ENCODE measurements at places on chromosomes 12 and 14.

DNA sequence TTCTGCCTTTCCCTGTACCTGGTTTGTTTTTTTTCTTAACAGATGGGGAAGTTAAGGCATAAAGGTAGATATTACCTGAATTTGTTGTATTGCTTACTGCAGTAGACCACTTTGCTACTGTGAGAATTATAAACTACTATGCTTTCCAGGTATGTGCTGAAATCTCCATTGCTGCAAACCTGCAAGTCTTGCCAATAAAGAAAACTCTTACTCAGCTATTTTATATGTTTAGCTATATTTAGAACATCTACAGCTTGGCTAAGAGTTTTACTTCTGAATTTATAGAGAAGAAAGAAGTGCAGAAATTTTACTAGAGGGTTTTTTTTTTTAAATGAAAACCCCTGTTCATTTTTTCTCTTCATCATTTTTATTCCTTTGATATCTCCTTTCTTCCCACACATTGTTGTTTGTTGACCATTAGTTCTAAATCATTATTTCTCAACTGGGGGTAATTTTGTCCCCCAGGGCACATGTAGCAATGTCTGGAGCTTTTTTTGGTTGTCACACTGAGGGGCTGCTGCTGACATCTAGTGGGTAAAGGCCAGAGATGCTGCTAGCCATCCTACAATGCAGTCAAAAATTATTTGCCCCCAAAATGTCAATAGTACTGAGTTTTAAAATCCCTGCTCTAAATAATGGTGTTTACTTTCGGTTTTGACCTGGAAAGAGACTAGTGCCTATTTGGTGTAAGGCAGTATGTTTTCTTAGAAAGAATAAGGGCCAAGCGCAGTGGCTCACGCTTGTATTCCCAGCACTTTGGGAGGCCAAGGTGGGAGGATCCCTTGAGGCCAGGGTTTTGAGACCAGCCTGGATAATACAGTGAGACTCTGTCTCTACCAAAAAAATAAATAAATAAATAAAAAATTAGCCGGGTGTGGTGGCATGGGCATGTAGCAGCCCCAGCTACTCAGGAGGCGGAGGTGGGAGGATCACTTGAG lies 48.6 kb downstream of the PCNX1 start:
- no peak for DNase-seq

GRCh38 chr14:103551338-103551762 lies 11.1 kb downstream of the BAG5 start:
- DNase-seq, result no peak

GRCh38 chr12:91379051-91379775 lies 196.6 kb upstream of the DCN start:
- DNase-seq, result no peak

GRCh38 chr12:127273626-127274025 lies 993.3 kb upstream of the TMEM132C start:
- DNase-seq, result no peak

DNA sequence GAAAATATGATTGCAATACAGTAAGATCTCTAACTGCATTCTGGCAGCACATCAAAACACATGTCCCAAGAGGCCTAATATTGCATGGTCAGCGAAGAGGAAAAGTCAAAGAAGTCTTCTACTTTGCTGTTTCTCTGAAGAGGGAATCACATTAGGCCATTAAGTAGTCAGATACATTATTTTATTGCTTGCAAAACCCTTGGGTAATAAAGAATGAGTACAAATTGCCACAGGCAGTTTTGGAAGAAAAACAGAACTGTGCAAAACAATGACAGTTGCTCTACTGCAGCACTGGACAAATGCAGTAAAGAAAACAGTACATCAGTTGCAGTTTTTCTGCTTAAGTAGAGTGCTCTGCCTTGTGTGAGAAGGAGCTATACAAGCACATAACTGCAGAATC lies 211.9 kb downstream of the MED13L start:
- DNase-seq, result no peak

- no peak for DNase-seq
Measured at GRCh38 chr12:32053881-32054624, 52.6 kb upstream of the BICD1 start.

GRCh38 chr12:10018386-10018785 lies 8.0 kb downstream of the CLEC12B start:
- no peak for DNase-seq

GRCh38 chr12:31896514-31897039 lies 62.6 kb upstream of the RESF1 start:
- DNase-seq, result no peak

DNA sequence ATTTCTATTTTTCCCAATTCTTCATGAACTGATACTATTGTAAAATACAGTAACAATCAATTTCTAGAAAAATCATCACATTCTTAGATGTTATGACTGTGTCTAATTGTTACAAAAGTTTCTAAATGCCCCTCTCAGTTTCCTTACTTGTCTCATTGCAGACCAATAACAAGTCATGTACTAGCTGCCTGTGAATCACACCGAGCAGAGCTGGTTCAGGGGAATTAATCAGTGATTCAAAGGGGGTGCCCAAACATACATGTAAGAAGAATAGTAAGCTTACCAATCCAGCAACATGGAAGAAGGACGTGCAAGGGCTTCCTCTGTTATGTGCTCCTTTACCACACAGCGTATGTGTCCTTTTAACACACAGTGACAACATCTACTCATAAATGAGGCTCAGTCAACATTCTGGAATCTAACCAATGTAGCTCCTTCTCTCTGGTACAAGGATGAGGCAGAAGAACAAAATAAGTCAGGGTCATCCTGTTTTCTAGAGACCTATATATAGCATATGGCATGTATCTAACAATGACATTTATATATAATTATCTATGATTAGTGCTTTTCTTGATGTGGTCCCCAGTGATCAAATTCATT lies 126.4 kb downstream of the SCN8A start:
- no peak for DNase-seq

- DNase-seq, result no peak
Measured at GRCh38 chr14:95313707-95314106, 6.0 kb downstream of the CLMN start.

DNA sequence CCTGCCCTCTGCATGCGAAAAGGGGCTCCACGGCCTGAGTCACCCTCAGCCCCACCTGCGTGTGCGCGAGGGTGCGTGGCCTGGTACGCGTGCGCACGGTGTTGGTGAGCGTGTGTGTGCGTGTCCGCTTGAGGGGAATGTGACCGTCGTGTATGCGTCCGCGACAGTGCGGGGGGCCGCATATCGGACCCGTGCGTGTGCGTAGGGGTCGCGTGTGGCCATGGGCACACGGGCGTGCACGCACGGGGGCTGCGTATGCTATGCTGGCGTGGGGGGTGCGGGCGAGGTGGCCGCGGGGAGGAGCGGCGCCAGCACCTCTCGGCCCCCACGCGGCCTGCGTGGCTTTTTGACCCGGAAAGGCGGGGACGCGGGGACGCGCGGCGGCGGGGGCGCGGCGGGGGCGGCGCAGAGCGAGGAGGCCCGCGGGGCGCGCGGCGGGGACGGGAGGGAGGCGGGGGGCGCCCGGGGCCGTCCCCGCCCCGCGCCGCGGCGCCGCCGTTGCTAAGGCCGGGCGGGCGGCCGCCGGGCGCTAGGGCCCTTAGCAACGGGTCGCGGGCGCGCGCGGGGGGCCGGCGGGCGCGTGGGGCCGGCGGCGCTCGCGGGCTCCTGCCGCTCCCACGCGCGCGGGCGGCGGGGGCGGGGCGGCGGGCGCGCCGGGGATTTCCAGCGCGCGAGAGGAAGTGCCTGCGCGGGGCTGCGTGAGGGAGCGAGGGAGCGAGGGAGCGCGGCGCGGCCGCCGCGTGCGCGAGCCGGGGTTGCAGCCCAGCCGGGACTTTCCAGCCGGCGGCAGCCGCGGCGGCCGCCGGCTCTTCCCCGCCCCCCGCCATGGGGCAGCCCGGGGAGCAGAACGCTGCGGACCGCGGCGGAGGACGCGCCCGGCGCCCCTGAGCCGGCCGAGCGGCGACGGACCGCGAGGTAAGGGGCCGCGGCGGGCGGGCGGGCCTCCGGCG lies at the start of gene TRAF3:
TSS of gene TRAF3 (plus strand) at position 689 of the 950 bp plus-strand sequence. CDS start 92,753 bp downstream, outside the sequence.
- no peak for DNase-seq

GRCh38 chr14:98244162-98244948 lies 1027.6 kb downstream of the BCL11B start:
- no peak for DNase-seq

DNA sequence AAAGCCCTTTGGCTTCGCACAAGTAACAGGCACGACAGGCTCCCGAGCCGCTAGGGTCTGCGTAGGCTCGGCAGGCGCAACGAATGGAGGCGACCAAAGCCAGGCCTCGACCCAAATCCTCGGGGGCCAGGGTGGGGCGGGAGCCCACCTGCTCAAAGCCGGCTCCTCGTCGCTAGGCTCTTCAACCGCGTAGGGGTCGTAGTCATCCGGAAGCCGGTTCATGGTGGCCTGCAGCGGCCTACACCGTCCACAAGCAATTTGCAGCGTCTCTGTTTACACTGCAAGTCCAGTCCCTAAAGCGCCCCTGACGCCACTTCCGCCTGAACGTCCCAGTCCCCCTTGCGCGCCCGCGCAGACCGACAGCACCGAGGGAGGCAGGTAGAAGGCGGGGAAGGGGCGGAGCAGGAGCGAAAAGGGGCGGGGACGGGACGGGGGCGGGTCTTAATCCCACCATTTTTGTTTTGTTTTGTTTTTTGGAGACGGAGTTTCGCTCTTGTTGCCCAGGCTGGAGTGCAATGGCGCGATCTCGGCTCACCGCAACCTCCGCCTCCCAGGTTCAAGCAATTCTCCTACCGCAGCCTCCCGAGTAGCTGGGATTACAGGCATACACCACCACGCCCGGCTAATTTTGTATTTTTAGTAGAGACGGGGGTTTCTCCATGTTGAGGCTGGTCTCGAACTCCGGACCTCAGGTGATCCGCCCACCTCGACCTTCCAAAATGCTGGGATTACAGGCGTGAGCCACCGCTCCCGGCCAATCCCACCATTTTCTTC lies at the start of gene EAPP:
TSS of gene EAPP (minus strand) at position 295 of the 774 bp plus-strand sequence. CDS start at position 222, 73 bp downstream.
- no peak for DNase-seq

DNA sequence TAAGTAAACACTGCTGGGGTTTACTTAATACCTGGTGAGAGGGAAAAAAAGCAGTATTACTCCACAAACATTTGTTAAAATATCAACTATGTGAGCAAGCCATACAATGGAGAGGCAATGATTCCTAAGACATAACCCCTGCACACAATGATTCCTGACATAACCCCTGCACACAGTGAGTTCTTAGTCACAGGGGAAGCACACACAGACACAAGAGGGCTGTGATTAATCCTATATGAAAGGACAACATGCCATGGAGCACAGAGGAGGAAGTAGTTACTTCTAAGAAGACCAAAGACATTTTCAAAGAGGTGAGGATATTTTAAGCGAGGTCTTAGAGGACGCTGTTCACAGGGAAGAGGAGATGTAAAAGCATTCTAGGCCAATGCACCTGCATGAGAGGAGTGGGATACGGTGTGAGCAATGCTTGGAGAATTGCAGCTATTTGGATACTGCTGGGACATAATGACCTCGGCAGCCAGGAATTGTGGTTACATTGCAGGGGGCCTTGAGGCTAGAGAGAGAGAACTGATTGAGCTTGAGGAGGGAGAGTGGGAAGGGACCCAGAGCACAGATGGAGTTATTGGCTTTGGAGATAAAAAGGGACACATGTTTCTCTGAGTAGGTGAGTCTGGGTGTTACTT lies 211.9 kb downstream of the APAF1 start:
- DNase-seq, result no peak

DNA sequence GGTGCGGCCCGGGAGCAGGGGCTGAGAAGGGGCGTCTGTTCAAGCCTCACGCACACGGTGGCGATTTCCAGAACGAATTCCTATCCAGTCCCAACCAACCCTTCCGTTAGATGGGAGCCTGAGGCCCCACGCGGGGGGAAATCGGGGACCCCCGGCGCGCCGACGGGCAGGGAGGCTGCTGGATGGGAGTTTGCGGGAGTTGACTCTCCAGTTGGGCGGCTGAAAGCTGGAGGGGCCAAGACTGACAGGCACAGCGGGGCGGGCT lies 9.8 kb downstream of the EXOC3L4 start:
- DNase-seq, result no peak

- DNase-seq, result no peak
Measured at GRCh38 chr14:91399868-91400640, 17.6 kb downstream of the CCDC88C start.

GRCh38 chr14:78197051-78197450 lies 26.9 kb downstream of the NRXN3 start:
- DNase-seq, result no peak

- peak; percentile 5 for DNase-seq
Measured at GRCh38 chr12:104877103-104877705, 80.9 kb downstream of the SLC41A2 start.
